ENCODE measurements at places on chromosomes 1 and 21.

- DNase-seq, result no peak
These were observed 631.4 kb downstream of the SMYD3 start for GRCh38 chr1:245875581-245876261.

- DNase-seq, result no peak
These were observed 1.6 kb upstream of the METTL25B start for GRCh38 chr1:156726549-156727226.

DNA sequence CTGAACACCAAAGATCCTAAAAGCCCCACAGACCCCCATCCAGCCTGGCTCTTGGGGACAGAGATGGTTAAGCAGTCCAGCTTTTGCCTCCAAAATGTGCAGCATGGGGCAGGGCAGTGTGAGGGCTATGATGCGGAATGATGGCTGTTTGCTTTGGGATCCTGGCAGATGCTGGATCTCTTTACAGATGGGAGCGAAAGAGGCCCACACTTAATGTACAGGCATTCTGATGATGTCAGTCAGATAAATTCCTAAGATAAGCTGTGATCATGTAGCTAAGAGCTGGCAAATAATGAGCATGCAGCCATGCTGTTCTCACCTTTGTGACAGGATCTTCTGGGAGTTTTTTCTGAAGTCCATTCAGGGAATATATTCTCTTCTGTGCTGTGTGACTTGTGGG lies 17.6 kb upstream of the KCNQ4 start:
- DNase-seq, result no peak

DNA sequence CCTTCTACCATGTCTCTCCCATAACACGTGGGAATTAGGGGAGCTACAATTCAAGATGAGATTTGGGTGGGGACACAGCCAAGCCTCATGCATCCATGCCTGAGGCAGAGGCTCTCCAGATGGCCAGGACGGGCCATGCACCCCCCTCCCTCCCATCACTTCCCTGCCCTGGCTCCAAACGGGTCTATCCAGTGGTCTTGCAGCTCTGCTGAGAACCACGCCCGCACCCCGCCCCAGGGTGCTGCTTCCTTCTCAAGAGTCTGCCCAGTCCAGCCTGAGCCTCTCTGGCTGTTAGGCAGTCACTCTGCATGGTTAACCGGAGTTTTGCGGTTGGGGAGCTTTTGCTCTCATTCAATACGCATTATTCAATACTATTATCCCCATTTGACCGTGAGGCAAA lies 131.5 kb upstream of the TMEM51 start:
- no peak for DNase-seq

GRCh38 chr1:167184081-167184480 lies 36.6 kb upstream of the POU2F1 start:
- no peak for DNase-seq

DNA sequence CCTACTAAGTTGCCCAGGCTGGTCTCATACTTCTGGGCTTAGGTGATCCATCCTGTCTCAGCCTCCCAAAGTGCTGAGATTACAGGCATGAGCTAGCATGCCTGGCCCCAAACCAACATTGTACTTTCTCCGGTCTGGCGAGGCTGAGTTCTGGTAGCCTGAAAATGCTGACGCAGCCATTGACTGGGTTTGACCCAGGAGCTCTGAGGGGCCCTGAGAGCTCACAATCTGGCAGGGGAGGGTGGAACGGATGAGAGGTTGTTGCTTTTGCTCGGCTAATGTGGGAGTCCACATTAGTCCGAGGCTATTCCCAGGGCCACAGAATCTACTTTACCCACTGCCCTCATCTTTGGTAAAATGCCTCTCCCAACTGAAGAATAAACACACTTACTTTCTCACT lies 35.1 kb upstream of the PARP1 start:
- no peak for DNase-seq

DNA sequence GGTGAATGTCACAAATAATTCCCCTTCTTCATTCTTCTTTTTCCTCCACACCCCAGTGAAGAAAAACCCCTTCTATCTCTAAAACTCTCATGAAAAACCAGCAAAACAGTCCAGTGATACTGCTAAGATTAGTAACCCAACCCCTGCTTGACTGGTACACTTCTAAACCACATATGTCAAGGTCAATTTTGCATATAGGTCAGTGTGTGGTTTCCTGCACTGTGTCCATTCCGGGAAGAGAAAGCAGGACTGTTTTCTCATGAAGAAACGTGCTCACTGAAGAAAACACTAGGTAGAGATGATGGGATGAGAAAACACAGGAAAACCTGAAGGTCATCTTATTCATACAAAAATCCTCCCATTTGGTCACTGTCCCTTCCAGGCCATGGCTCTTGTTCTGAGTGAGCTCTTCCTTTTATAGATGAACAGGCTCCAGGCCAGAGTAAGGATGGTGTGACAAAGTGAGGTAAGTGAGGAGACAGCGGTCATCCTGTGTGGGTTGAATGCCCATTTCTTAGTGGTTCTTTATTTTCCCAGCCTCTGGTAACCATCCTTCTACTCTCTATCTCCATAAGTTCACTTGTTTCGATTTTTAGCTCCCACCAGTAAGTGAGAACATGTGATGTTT lies 122.7 kb downstream of the FASLG start:
- DNase-seq, result no peak

- DNase-seq, result no peak
These were observed 69.2 kb upstream of the KIF26B start for GRCh38 chr1:245085508-245086095.

- DNase-seq, result no peak
These were observed 180.6 kb downstream of the COL24A1 start for GRCh38 chr1:85975912-85976371.

- DNase-seq, result no peak
These were observed 599 bp upstream of the ITPKB start for GRCh38 chr1:226739696-226740065.

GRCh38 chr21:42135386-42136052 lies 64.4 kb downstream of the UMODL1 start:
- no peak for DNase-seq

DNA sequence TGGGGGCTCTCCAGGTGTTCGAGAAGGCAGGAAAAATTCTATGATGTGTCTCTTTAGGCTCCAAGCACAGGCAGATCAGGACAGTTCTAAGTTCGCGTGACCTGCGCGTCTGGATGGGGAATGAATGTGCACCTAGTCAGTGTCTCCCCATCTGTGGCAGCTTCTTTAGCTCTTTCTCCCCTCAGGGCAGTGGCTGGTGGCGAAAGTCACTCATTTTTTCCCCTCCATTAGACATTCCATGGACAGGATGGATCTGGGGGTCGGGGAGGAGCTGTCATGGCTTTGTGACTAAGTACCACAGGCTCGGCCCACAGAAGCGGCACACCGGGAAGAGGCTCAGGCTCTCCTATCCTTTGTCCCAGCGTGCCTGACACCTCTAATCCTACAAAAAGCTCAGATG lies 31.0 kb upstream of the EVA1B start:
- DNase-seq, result no peak

- no peak for DNase-seq
These were observed 27.3 kb upstream of the EVA1B start for GRCh38 chr1:36350659-36351226.

GRCh38 chr1:106879538-106879937 lies 176.9 kb upstream of the PRMT6 start:
- no peak for DNase-seq

GRCh38 chr1:197234581-197234980 lies 33.5 kb upstream of the CRB1 start:
- DNase-seq, result no peak

DNA sequence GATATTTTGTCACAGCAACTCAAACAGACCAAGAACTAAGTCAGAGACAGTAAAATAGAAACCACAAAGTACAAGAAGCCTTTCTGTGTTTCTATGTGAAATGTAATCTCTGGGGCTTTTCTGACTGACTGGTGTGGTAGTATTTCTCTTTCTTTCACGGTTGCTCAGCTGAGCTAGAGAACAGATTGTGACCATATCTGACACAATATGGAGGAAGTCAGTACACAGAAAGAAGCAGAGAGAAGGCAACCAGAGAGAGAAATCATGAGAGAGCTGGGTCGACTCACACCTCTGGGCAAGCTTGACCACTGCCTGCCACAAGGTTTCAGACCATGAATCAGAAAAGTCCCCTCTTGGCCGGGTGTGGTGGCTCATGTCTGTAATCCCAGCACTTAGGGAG lies 208.9 kb upstream of the GREM2 start:
- DNase-seq, result no peak

DNA sequence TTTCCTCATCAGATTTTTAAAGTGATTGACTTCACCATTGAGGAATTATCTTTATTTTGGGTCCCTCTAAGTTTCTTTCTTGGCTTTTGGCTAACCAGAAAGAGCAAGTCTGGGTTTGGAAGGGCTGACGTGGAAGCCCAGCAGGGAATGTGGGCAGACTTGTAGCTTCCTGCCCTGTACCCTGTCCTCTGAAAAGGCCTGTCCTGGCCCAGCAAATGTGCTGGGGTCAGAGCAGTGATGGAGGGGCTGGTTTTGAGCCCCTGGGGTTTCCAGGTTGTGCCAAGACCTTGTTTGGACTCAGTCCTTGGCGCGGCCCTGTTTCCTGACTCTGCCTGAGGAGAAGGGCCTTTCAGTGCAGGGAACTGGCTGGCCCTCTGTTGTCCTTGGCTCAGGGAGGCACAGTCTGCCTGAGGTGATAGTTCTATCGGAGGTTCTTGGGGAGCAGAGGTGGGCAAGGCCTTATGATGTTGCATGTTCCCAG lies 72.1 kb downstream of the UCK2 start:
- DNase-seq, result no peak

DNA sequence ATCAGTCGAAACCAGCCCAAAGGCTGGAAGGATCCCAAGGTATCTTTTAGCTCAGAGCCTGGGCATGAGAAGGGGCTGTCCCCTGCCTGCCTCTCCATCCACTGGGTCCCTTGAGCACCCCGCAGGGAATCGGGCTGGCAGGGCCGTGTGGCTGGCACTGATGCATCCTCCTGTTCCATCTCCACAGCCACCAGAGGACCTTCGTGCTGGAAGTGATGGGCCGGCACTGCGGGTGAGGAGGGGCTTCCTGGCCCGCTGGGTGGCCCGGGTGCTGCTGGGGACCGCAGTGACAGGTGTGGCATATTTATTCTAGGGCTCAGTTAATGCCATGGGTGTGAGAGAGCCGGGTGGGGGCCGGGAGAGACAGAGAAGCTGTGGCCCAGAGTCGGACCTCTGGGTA lies 13.6 kb downstream of the PFKL start:
- no peak for DNase-seq

GRCh38 chr1:109976762-109977161 lies 7.8 kb upstream of the AHCYL1 start:
- DNase-seq, result no peak

GRCh38 chr1:41492341-41492848 lies 7.9 kb upstream of the EDN2 start:
- no peak for DNase-seq

DNA sequence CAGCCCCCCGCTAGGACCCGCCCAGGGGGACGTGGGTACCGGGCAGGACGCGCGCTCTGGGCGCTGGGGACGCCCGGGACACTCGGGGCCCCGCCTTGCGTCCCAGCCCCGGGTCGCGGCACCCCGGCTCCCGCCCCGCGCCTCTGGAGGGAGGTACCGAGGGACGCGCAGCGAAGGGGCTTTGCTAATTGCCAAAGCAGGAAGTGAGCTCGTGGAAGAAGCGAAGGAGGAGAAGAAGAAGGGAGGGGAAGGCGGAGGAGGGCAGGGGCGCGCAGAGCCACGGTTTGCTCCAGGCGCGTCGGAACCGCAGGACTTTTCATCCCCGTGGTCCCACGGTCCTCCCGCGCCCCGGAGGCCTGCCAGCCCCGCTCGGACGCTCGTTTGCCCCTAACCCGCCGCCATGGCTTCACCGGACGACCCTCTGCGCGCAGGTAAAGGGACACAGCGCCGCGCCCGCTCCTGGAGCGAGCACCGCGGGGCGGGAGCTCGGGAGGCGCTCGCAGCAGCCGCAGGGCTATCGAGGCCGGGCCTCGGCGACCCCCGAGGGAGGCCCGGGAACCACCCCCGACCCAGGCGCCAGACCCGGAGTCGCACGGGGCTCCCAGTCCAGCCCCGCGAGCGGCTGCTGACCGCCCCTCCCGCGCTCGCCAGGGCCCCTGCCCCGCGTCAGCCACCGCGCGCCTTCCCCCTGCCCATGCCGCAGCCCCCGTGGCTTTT lies 1.3 kb downstream of the EDARADD start:
- no peak for DNase-seq

GRCh38 chr1:84401156-84401555 lies 2.9 kb downstream of the DNASE2B start:
- DNase-seq, result no peak

DNA sequence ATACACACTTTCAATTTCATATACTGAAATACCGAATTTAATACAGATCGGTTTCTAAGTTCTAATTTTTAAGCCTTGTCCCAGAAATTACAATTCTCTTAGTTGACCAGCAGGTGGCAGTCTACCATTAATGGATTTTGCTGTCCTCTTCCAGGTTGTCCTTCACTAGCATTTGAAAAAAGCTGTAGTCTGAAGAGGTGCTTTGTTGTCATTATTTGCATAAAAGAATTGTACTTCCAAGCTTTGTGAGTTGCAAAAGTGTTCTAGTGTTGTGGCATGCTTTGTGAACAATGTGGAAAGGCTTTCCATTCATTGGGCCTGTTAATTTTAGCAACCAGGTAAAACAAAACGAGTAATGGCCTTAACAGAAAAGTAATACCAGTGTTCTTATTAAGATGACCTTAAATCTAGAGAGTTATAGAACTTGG lies 193.6 kb downstream of the RPS6KC1 start:
- DNase-seq, result no peak

DNA sequence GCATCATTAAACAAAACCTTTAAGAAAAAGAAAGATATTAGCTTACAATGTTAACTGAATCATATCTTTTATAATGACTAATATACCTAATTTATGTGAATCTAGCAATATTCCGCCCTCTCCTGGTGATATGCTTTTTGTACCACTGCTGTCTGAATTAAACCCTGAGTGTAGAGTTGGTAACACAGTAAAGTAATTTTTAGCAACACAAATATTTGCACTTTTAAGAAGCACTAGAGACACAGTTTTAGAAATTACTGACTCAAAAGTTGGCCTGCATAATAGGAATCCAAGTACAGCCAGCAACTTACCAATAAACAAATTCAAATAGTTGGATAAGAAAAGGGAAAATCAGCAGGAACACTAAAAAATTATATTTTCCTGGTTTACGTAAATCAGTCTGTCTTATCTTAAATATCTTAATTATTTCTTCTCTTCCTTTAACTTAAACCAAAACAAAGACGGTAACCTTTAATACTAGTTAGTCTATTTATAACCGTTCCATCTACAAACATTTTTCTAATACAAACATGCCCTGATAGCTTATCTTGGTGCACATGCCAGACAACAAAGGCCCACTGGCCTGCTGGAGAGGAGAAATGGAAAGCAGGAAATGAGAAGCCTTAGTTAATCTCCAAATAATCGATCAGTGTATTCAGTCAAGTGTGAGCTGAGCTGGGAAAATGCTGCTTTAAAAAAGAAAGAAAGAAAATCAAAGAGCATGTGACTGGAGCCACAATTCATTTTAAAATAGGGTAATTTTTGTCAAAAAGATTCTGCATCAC lies 246.0 kb downstream of the RERE start:
- no peak for DNase-seq

Data from activated naive CD8-positive, alpha-beta T cell treated with anti-CD3 and anti-CD28 coated beads, Interleukin-2, amount 50 U/mL, for 16 hours (primary cell).